Activated naive CD4-positive, alpha-beta T cell (primary cell): ENCODE measurements at places on chromosomes 2 and 18.

- no peak for DNase-seq
Observed at GRCh38 chr2:131567891-131568290, 40.2 kb downstream of the CCDC74A start.

DNA sequence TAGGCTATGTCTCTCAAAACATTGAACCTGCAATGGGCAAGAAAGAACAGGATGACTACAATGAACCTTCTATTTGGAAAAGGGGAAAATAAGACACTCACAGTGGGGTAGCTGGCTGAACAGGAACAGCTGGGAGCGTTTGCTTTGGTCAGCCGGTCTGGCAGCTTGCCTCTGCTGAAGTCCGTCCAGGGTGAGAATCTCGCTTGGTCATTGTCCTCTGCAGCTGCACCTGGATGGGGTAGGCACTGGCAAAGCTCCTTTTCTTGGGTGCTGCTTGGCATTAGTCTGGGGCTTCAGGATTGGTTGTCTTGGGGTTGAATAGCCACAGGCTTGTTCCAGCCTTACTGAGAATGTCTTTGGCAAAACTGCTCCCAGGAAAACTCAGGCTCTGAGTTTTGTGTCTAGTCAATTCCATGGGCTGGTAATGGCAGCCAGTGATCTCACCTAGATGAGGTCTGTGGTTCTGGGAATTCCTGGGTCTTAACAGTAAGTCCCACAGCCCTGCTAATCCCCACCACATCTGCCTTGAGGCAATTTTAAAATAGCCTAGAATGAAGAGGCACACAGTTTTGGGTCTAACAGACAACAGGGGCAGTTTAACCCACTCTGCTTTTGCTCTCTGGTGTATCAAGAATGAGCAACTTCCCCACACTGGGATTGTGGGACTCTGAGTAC is 13.4 kb downstream of the NEDD4L start:
- DNase-seq, result no peak

- no peak for DNase-seq
Observed at GRCh38 chr2:6755456-6755855, 110.3 kb downstream of the CMPK2 start.

DNA sequence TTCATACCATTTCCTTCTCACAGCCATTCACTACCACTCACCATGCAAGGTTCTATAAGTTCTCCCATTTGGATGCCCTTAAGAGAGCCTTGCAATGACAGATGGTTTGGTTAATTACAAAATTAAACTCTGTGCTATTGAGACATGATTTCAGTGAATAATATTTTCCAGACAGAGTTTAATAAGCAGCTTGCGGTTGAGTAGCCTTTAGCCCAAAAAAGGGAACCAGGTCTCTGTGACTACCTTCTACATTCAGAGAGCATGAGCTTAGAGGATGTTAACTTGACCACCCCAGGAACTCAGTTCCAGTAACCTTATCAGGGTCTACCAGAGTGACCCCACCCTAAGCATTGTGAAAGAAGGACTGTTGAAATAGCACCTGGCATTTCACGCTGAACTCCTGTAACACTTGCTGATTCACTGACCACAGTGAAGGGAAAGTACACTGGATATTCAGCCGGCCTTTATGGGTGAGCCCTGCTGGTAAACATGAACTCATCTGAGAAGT is 1173.1 kb upstream of the ZEB2 start:
- DNase-seq, result no peak

DNA sequence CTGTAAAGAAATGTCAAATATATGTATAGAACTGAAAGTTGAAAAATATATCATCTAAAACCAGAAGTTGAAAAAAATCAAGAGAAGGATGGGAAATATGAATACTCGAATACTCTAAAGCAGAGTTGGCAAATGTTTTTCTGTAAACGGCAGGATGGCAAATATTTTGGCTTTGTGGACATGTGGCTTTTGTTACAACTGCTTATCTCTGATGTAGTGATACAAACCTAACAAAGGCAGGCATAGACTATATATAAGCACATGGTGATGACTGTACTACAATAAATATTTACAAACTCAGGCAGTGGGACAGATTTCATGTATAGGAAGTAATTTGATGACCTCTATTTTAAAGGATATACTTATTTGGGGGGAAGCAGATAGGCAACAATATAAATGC is 224.6 kb upstream of the LRRTM4 start:
- DNase-seq, result no peak

DNA sequence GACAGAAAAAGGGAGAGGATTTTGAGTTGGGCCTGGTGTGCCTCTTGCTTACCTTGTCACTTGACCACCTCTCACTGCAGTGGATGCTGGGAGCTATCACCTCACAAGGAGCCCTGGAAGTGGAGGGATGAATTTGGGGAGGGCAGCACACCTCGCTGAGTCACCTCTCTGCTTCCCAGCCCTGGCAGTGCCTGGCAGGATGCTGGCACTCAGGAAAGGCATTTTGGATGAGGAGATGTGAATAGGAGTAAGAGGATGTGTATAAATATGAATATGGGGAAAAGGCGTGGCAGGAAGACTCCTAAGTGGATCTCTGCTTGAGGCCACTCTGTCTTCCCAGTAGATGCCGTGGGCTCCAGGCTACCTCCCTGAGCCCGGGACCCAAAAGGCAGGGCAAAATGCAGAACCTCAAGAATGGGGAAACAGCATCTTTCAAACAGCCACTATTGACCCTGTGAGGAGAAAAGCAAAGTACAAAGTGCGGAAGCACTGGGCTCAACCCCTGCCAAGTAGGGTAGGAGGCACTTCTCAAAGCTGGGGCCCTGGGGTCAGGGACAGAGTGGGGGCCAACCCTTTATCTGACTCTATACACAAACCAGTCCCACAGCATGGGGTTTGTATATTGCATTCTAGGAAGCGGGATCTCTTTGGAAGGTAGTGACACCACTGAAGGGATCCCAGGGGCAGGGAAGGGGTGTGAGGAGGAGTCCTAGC is 164.5 kb upstream of the GLI2 start:
- no peak for DNase-seq
